ENCODE measurements at places on chromosomes 13 and 19.

DNA sequence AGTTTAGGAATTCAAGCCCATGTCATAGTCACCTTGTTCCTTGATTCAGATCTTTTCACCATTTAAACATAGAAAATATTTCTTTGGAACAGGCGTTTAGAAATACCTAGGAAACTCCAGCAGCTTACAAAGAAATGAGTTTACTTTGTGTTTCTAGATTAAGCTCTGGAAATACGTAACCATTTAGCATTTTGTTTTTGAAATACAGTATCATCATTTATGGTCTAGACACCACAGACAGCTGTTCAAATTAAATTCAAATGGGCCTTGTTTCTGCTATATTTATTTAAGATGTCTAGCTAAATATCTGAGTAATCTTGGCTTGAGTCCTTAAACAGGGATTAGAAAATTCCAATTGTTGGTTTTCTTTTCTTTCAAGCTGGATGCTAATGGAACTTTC, 228.5 kb downstream of the NDFIP2 start:
- DNase-seq = no peak

GRCh38 chr13:44698066-44698465, 121.9 kb upstream of the TSC22D1 start:
- no peak for DNase-seq

DNA sequence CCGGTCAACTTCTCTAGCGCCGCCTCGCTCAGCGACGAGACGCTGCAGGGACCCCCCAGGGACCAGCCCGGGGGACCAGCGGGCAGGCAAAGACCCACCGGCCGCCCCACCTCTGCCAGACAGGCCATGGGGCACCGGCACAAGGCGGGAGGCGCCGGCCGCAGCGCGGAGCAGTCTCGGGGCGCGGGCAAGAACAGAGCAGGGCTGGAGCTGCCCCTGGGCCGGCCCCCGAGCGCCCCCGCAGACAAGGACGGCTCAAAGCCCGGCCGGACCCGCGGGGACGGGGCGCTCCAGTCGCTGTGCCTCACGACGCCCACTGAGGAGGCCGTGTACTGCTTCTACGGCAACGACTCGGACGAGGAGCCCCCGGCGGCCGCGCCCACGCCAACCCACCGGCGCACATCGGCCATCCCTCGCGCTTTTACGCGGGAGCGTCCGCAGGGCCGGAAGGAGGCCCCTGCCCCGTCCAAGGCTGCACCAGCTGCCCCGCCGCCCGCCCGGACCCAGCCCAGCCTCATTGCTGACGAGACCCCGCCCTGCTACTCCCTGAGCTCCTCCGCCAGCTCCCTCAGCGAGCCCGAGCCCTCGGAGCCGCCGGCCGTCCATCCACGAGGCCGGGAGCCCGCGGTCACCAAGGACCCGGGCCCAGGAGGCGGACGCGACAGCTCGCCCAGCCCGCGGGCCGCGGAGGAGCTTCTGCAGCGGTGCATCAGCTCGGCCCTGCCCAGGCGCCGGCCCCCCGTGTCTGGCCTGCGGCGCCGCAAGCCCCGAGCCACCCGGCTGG, 11.3 kb downstream of the C19orf25 start:
- no peak for DNase-seq

- no peak for DNase-seq
These were observed 233.1 kb downstream of the LACC1 start for GRCh38 chr13:44112700-44113329.

DNA sequence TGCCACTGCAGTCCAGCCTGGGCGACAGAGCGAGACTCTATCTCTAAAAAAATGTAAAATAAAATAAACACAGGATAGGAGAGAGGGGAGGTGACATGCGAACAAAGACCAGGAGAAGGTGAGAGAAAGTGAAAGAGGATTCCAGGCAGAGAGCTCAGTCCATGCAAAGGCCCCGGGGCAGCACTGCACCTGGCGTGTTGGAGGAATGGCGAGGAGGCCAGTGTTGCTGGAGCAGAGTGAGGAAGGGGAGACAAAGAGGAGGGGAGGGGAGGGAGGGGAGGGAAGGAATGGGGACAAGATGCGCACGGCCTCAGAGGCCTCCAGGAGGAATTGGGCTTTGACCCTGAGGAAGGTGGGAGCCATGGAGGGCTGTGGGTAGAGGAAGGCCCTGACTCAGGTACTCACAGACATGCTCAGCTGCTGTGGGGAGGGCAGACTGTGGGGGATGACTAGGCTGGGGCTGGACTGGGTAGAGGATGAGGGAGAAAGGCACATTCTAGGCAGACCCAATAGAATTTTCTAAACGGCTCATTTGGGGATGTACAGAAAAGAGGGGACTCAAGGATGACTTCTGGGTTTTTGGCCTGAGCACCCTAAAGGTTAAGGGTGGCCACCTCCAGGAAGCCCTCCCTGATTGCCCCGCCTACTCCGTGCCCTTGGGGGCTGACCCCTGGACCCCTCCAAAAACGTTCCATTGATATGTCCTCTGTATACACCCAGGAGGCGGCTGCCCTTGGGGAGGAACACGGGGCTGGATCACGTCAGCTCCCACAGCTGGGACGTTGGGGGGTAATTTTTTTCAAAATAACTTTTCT, 43.9 kb downstream of the PTPRS start:
- no peak for DNase-seq

DNA sequence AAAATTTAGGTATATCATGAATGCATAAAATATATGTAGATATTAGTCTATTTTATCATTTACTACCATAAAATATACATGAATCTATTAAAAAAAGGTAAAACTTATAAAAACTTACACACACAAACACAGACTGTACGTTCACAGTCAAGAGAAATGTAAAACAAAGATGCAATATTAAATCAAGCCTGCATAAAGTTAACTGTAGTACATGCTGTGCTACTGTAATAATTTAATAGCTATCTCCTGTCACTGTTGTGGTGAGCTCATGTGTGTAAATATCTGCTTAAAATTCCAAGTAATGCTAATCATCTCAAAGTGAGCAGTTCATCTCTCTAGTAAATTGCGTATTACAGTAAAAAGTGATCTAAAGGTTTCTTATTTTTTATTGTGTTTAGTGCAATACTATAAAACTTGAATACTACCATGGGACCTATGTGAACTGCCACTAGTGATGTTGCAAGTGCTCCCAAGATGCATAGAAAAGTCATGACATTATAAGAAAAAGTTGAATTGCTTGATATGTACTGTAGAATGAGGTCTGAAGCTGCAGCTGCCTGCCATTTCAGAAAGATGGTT, 762 bp upstream of the ZNF233 start:
- no peak for DNase-seq

DNA sequence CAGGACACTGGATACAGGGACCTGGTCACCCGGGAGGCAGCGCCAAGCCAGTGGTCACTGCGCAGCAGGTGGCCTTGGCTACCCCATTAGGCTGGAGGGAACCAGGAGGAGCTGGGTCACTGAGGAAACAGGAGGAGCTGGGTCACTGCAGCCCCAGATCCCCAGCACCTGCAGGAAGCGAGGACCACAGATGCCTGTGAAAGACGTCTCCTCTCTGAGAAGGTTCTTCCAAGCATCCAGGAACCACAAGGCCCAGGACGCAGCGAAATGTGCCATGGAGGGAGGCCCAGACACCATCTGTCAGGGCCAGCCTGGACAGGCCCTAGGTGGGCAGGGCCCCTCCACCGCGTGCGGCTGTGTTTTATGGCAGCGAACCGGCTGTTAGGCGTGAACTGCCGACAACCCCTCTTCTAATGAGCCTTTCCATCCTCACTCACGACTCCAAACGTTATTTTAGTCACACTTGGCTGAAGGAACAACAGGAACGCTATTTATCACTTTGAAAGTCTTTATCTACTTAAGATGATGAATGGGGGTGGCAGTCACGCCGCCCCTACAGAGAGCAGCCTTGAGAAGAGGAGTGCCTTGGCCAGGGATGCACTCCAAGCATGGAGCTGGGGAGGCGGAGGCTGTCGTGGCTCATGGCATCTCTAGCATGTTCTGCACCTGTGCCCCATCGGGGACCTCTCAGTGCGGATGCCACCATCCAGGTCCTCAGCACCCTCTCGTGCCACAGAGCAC, 53.3 kb downstream of the CEBPG start:
- peak; percentile 59 for DNase-seq

DNA sequence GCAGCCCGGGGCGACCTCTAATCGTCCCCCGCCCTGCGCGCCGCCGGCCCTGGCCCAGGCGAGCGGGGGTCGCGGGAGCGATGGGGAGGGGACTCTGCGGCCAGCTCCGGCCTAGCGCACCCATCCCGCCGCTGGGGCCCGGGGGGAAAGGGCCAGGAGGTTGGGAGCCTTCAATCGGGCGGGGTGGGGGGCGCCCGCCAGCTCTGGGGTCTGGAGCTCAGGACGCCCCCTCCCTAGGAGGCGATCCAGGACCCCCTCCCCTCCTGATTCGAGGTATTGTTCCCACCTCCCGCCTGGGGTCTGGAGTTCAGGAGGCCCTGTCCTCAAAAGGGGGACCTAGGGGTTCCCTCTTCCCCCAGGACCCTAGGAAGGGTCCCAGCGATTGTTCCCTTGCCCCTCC, 430 bp downstream of the ZNF358 start:
- no peak for DNase-seq

DNA sequence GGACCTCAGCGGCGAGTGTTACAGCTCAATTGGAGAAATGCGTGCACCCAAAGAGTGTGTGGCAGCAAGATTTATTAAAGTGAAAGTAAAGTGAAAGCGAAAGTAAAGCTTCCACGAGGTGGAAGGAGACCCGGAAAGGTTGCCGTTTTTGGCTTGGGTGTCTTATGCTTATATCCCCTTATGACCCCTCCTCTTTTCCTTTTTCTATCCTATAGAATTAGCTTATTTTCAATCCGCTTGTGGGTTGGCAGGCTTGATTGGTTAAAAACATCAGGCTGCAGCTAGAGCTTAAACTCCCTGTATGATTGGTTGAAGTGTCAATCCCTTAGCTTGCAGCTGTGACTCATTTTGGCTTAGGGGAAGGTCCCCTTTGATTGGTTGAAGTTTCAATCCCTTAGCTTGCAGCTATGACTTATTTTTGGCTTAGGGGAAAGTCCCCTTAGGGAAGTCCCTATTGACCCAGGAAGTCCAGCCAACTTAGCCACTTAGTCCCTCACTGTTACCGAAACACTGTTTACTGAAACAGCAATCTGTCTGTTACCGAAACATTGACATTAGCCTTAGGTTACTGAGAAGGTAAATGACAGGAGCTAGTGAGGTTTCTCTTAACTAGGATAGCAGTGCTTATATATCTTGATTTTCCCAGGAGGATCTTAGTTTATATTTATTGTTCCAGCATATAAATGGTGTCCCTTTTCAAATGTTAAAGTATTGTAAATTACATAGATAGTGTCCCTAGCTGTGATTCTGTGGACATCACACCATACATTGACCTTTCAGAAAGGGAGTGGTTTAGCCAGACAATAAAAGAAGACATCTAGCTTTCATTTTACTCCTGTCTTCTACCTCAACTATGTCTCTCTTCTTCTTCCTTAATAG, 575.8 kb downstream of the DACH1 start:
- DNase-seq = no peak

- DNase-seq = peak; percentile 40
These were observed 190.6 kb downstream of the MZT1 start for GRCh38 chr13:72536714-72537394.

DNA sequence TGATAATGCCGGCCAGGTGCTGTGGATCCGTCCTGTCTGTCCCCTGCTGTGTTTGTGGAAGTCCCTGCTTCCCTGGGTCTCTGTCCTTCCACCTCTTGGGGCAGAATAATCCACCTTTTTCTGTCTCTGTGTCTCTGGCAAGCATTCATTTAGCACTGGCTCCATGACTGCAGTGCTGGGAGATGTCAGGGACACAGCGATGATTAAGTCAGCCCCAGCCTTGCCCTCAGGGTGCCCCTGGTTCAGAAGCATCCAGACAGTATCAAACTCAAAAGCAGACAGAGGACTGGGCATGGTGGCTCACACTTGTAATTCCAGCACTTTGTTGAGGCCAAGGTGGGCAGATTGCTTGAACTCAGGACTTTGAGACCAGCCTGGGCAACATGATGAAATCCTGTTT, 1.5 kb downstream of the HIPK4 start:
- no peak for DNase-seq

- DNase-seq = no peak
These were observed 329.7 kb upstream of the HTR2A start for GRCh38 chr13:47226516-47226915.

- DNase-seq = no peak
These were observed 348.3 kb downstream of the LIG4 start for GRCh38 chr13:107866941-107867623.

- no peak for DNase-seq
These were observed 6.0 kb downstream of the TMED1 start for GRCh38 chr19:10829967-10830366.

- DNase-seq = no peak
These were observed 15.5 kb downstream of the SLC25A30 start for GRCh38 chr13:45402641-45403040.

GRCh38 chr19:33297401-33298145, 4.8 kb downstream of the CEBPA start:
- DNase-seq = no peak

DNA sequence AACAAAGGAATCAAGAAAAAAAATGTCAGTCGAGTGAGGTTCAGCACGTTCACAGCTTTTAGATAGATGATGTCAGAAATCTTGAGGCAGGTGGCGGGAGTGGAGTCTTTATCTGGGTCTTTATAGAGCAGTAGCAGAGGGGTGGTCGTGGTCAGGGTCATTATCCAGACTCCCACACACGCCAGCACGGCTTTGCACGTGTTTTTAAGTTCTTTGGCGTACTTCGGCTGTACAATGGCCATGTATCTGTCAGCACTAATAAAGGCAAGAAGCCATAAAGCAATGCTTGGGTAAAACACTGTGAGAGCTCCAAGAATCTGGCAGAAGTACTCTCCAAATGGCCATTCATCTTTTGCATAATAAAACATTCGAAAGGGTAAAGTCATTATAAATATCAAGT, 2.9 kb downstream of the GPR18 start:
- no peak for DNase-seq

- DNase-seq = peak; percentile 31
These were observed 39.3 kb downstream of the RFXAP start for GRCh38 chr13:36858290-36858689.

GRCh38 chr19:41537789-41538188, 38.2 kb upstream of the CEACAM21 start:
- no peak for DNase-seq

DNA sequence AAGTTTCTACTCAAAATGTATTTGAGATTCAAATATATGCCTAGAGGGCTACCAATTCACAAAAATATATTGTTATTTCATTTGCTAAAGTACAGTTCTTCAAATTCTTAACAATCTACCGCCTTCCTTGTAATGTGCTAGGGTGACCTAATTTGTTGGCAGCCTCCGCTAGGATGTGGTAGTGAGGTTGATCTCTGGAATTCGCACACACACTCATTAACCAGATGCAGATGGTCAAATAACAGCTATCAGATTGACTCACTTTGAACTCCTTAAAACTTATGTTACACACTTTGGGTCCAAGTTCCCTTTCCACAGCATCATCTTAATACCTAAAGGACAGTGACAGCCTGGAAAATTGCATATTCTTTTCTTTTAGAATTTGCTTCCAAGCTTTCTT, 367.3 kb downstream of the DCT start:
- no peak for DNase-seq
